ENCODE measurements at places on chromosomes 6 and 20. TPM values are rescaled to one million over a fixed set of nuclear protein-coding genes. Genes with fewer than 3 reads are reported as not detected.

DNA sequence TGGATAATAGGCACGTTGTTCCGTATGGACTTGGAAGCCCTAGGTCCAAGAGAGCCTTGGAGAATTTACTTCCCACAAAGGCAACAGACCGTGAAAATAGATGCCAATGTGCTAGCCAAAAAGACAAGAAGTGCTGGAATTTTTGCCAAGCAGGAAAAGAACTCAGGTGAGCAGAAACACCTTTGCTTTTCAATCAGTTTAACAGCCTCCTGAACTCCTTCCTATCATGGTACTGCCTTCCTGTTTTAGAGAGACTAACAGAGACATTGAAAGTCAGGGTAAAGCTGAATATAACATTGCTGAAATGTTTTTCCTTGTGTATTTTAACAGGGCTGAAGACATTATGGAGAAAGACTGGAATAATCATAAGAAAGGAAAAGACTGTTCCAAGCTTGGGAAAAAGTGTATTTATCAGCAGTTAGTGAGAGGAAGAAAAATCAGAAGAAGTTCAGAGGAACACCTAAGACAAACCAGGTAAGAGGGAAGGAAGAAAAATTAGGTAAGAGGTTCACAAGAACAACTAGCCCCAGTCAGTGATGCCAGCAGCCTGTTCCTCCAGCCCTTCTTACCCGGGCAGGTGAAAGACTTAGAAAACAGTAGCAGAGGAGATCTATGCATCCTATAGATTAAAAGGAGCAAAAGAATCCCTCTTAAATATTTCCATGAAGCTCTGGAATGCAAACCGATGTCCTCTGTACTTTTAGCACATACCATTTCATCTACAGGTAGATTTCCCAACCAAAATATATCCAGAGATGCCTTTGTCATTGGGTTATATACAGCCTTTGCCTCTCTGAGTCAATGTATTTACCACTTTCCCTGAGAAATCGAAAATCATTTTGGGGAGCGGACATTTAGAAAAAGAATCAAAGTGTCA, 4.0 kb downstream of the EDN1 start:
- no peak for DNase-seq

DNA sequence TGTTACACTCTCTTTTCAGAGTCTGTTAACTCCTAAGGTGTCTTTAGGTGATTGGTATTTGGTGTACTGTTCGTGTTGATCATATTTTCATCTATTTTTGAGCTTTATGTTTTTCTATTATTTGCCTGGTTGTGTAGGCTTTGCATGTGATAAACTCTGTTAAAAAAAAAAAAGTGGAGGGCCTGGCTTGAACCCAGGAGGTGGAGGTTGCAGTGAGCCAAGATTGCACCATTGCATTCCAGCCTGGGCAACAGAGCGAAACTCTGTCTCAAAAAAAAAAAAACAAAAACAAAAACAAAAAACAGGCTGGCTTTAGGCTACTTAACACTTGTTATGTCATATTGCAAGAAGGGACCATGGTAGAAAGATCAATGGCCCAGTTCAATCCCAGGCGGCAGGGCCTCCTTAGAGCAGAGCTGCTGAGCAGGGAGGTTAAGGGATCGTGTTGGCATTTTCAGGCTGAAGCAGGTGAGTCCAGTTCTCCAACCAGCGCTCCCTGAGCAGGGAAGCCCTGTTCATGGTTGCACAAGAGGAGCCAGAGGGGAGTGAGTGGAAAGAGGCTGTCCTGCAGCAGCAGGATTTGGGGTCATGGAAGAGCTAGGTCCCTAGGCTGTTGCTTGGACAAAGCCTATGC, 8.5 kb downstream of the PYGB start:
- DNase-seq, result no peak

GRCh38 chr6:91483415-91484105, 896.7 kb upstream of the MAP3K7 start:
- no peak for DNase-seq

DNA sequence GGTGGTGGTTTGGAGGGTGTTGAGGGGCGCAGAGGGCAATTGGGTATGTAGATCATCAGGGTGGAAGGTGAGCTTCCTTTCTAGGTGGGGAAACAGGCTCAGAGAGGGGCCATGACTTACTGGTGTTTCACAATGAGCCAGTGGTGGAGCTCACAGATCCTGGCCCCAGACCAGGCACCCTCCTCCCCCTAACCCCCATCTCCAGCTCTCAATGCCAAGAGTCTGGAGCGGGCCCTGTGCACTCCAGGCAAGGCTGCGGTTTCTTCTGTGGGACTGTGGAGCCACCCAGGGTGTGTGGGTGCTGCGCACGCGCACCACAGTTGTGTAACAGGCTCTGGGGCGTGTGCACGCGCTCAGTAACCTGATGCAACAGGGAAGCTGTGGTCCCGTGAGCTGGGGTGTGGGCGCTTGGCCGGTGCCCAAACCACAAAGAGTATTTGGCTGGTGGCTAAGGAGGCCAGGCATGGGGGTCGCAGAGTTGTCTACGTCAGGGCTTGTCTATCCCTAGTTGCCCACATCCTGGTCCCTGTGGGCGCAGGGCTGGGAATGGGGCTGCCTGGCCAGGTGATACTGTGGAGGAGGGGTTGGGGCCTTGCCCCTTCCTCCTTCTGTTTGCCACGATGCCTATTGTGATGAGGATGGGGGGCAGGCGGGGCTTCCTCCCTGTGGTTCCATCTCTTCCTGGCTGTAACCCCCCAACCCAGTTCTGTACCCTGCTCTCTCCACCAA, 37.5 kb upstream of the MRPS18A start:
- DNase-seq, result no peak

DNA sequence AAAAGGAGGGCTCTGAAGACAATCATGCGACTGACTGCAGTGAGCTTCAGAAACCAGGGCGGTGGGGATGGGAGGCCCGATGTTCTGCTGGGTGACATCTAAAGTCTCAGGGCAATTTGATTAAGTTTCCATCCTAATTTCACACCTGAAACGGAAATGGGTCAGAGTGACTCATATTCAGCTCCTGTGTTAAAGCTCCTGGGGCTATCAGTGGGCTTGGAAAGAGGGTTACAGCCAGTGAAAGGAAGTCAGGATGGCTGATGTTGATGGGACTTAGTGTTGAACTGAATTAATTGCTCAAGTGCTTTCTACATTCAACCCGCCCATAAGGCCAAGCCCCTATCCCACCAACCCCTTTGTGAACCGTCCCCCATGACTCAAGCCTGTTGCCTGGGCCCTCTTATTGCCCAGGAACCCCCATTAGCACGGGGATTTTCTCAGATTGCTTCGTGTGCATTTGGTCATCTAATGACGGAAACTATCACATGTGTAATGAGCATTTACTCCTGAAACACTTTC, 47.1 kb upstream of the TBC1D7 start:
- DNase-seq, result no peak

GRCh38 chr6:13357551-13358075, 29.3 kb upstream of the TBC1D7 start:
- no peak for DNase-seq

GRCh38 chr6:113486199-113486598, 370.9 kb upstream of the MARCKS start:
- no peak for DNase-seq

Gene ETV7
- not detected for total RNA-seq

Gene STX11
- 0.78 TPM for total RNA-seq

Gene FRK
- 0.31 TPM for total RNA-seq

Gene MOXD1
- total RNA-seq, result 18.6 TPM

Gene CAP2
- 33.7 TPM for total RNA-seq

Gene PTGIS
- 10.8 TPM for total RNA-seq
